ENCODE measurements at places on chromosomes 2 and 18.

- no peak for DNase-seq
Measured at GRCh38 chr2:237574894-237575868, 8.8 kb downstream of the PRLH start.

GRCh38 chr2:240146141-240146561, 5.7 kb upstream of the OTOS start:
- no peak for DNase-seq

DNA sequence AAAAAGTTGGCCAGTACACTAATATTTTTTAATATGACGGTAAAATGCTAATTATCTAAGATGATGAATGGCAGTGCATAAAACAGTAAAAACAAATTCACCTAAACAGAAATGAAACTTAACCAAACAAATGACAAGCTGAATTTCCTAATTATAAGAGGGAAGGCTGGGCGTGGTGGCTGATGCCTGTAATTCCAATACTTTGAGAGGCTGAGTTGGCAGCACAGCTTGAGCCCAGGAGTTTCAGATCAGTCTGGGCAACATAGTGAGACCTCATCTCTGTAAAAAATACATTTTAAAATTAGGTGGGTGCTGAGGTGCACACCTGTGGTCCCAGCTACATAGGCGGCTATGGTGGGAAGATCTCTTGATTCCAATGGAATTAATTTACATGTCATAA, 120.1 kb downstream of the USP34 start:
- DNase-seq, result no peak

DNA sequence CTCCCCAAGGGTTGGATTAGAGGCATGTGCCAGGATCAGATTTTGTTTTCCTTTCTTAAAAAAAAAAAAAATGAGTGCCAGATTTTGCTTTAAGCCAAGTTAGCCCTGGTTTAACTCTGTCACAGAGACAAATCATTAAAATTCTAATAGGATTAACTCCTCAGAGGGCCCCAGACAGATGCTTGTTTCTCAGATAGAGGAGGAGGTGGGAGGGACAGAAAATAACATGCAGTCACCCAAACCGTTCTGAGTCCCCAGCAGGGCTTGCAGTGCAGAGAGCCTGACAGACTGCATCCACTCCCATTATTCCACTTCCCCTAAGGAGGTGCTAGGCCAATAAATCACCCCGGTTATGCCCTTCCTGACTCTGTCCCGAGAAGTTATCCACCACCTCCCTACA, 6.3 kb upstream of the PROKR1 start:
- DNase-seq, result no peak
